Ovary (tissue), 10 donors: ENCODE measurements at places on chromosomes 5 and 9.

- no peak for DNase-seq
Measured at GRCh38 chr9:10331157-10331556, 281.6 kb downstream of the PTPRD start.

- no peak for DNase-seq
Measured at GRCh38 chr9:100579665-100580064, 1.8 kb downstream of the CAVIN4 start.

- DNase-seq = no peak
Measured at GRCh38 chr5:8333485-8333884, 464.5 kb downstream of the MTRR start.

DNA sequence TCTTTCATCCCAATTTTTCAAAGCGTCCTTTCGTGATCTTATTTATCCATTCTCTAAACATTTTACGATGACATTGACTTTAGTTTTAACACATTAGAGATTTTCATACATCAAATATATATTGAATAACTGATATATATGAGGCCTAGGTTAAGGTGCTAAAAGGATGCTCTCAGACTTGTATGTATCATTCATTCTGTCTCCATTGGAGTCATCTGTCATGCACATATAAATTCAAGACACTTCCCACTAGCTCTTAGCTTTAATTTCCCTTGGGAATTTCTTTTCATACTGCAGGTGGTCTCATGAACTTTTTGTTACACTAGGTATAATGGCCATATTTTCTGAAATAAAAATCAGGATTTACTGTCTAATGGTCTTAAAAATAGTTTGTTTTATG lies 635.8 kb upstream of the C9orf72 start:
- no peak for DNase-seq

DNA sequence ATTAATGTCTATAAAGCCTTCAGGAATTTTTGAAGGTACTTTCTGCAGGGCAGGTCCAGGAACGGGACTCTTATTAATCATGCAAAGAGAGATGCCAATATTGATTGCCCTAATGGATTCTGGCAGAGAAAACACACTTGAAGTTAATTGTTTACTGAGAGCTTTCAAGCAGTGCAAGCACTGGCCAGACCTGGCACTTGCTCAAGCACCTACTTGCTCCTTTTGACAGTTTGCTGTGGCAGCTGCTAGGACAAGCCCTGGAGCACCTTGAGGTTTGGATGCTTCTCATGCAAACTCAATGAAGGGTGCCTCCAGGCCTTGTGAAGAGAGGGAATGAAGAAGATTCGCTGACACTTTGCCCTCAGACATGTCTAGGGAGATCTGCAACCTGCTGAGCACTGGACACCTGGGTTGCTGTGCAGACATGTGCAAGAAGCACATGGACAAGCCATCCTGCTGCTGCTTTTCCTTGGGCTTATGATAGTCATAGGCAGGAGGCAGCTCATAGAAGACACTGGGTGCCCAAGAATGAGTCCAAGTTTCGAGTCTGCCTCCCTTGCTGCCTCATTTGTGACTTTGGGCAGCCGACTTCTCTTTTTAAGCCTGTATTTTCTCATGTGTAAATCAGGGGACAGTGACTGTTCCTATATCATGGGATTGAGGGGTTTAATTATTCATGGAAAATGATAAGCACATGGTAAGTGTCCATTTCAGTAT lies 88.8 kb upstream of the EQTN start:
- DNase-seq = no peak

GRCh38 chr5:77972469-77973252 lies 196.5 kb upstream of the TBCA start:
- no peak for DNase-seq

GRCh38 chr5:763998-764781 lies 20.3 kb downstream of the ZDHHC11B start:
- DNase-seq = no peak

DNA sequence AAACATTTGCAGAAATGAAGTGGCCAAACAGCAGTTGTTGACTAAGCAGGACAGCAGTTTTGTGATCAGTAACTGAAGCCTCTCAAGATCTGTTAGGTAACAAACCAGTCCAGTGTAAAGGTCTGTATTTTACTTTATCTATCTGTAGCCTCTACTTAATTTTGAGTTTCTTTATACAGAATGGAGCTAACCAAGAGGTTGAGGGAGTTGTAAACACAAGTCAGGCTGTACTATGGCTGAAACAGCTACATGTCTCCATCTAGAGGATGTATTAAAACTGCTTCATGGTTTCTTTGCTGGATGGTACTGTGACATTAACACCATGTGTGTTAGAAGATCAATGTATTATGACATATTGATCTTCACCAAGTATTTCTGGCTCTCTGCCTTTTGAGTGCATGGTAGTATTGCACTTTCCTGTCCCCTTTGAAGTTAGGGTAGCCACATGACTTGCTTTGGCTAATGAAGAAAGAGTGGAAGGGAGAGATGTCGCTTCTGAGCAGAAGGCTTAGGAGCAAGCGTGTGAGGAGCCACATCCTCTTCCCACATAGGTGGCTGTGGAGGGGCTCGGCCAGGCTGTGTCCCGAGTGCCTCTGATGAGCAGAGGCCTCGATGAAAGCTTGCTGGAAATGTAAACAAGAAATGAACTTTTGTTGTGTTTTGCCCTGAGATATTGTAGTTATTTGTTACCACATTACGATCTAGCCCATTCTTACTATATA lies 105.6 kb upstream of the PCA3 start:
- DNase-seq = no peak

- no peak for DNase-seq
Measured at GRCh38 chr5:57033103-57033502, 81.2 kb upstream of the MIER3 start.
